ENCODE measurements at places on chromosomes 16 and 17. TPM values are rescaled to one million over a fixed set of nuclear protein-coding genes. Genes with fewer than 3 reads are reported as not detected.

Gene SALL1
- not detected for total RNA-seq

Gene ASPA
- under 0.01 TPM for total RNA-seq

Gene WFDC1
- not detected for total RNA-seq

Gene EPX
- not detected for total RNA-seq

Gene CACNG3
- not detected for total RNA-seq

Gene ITGAL
- not detected for total RNA-seq

Gene VAT1L
- total RNA-seq: 3.6 TPM

Gene HNF1B
- not detected for total RNA-seq

Data from epithelial cell of umbilical artery (primary cell).